ENCODE measurements at places on chromosomes 3 and 15.

- DNase-seq, result no peak
Measured at GRCh38 chr15:57541805-57542504, 49.7 kb upstream of the MYZAP start.

DNA sequence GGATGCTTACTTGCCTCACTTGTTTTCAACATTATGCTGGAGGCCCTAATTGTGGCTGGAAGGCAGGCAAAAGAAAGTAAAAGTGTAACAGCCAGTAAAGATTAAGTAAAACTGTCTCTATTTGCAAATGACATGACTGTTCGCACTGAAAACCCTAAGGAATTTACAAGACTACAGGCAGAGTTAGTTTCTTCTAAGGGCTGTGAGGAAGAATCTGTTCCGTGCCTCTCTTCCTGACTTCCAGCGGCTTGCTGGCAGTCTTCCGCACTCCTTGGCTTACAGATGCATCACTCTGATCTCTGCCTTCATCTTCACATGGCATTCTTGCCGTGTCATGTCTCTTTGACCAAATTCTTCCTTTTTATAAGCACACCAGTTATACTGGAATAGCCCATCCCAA is 86.1 kb downstream of the DLG1 start:
- no peak for DNase-seq

DNA sequence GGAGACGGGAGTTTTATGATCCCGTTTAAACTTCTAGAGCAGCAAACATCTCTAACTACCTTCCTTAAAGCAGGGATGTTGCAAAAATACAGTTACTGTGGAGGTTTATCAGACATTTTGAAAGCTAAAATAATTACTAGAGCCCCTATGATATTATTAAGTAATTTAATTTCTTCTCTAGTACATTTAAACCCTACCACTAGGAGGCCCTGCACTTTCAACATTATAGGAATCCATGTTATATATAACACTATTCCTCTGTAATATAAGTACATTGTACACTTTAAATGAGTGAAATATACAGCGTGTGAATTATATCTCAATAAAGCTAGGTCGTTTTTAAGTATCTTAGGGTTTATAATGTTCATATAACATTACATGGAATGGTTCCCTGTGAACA is 11.5 kb downstream of the SETMAR start:
- no peak for DNase-seq

DNA sequence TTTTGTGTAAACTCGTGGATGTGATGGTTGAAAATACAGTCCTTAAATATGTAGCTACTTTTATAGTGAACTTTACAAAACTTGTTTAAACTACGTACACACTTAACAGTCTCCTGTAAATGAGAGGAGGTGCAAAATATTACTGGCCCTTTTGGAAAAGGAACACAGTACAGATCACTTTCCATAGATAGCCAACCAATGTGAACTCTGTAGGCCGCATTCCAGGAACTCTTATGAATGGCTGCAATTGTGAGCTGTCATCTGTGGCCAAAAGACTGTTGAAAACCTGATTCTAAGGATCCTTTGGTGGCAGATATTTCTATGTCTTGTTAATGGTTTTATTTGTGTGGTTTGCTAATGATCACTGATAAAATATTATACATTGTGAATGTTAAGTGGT is 6.2 kb downstream of the TSC22D2 start:
- no peak for DNase-seq

DNA sequence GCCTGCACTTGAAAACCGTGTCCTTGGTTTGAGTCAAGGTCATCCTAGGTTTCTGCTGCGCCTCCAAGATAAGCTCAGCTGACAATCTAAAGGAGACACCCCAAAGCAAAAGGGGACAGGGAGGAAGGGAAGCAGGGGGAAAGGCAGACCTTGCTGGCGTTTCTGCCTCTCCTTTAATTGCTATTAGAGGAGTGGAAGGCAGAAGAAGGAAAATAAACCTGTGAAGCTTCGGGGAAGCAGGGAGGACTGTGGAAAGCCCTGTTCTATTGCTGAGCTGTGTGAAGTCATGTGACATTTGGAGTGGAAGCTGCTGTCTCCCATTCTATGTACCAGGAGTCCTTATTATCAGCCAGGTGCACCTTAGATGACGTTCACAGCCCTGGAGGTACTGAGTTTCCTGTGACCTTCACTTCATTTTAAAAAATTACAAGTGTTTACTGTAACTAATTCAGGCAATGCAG is 21.5 kb upstream of the CHD2 start:
- no peak for DNase-seq

DNA sequence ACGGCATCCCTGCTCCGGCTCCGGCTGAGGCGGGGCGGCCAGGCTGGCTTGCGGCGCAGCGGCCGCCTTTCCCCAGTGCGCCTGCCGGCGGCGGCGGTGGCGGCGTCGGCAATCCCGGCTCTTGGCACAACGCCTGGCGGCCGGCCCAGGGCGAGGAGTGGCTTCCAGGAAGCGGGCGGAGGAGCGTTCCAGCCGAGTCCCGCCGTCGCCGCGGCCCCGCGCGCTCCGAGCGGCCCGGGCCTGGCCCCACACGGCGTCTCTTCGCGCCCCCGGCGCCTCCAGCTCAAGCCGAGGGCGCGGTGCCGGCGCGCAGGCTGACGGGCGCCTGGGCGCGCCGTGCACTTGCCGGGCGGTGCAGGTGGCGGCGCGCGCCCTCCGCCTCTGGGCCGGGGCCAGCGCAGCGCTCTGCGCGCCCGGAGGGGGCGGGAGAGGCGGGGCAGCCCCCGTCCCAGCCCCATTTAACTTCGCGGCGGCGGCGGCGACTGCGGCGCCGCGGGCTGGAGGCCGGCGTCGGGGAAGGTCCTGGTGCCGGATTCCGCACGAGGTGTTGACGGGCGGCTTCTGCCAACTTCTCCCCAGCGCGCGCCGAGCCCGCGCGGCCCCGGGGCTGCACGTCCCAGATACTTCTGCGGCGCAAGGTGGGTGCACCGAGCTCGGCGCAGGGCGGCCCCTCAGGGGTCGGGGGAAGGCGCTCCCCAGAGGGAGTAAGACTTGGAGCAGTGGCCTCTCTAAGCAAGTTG is at the start of gene ADAMTSL3:
ADAMTSL3 (plus strand) TSS at position 485 of the 740 bp plus-strand sequence. CDS start 1,639 bp downstream, outside the sequence.
- no peak for DNase-seq

- DNase-seq, result no peak
Measured at GRCh38 chr3:183224180-183224970, 28.7 kb upstream of the B3GNT5 start.

GRCh38 chr15:92719021-92719420 is 63.4 kb upstream of the FAM174B start:
- DNase-seq, result no peak

- no peak for DNase-seq
Measured at GRCh38 chr3:25589783-25590258, 74.9 kb downstream of the TOP2B start.

DNA sequence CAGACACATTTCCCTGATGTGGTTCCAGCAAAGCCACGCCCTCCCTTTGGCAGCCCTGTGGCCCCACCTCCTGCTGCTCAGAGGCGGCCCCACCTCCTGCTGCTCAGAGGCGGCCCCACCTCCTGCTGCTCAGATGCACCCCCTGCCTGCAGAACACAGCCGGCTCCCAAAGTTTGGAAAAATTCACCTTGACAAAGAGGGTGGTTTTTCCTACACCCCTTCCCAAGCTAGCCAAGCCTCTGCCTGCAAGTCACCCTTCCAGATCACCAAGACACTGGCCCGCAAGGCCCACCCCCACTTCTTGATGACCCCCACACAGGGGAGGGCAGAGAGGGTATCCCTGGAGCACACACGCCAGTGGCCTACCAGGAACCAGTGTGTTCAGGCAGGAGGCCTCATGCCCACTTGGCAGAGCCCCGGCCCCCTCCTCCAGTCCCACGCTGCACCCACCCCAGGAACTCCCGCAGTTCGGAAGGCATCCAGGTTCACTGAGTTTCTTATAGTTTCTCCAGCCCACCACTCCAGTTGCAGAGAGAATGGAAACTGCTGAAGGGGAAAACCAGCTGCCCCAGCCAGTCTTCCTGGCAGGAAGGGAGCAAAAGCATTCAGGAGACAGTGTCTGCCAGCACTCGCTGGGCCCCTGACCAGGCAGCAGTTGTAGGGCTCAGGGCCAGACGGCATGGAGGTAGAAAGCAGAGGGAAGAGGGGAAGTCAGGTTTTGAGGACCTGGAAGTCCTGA is 2.3 kb upstream of the HAPLN3 start:
- no peak for DNase-seq

DNA sequence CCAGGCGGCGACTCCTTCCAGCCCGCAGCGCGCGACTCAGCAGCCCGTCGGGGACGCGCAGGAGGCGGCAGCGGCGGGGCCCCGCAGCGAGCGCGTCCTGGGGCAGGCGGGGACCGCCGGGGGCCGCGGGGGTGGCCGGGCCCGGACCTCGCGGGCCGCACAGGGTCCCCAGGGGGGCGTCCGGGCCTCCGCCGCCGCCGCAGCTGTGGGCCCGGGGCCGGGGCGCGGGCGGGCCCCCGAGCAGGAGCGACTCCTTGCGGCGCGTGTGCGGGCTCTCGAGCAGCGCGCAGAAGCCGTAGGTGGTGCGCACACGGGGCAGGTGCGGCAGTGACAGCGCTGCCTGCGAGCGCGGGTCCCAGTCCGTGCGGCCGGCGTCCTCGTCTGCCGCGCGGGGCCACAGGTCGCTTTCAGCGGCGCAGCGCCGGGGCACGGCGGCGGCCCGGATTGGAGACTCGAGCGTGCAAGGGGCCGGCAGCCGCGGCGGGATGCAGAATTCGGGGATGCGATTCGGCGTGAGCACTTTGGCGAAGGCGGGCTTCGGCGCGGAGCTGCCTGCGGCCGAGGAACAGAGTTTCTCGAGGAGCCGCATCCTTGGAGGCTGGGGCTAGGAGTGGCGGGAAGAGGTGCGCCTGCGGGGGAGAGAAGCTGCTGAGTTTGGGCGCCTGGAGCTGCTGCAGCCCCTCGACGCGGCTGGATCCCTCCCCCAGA is 535 bp downstream of the C2CD4B start:
- no peak for DNase-seq

GRCh38 chr15:72725446-72725845 is 39.4 kb downstream of the BBS4 start:
- DNase-seq, result no peak

DNA sequence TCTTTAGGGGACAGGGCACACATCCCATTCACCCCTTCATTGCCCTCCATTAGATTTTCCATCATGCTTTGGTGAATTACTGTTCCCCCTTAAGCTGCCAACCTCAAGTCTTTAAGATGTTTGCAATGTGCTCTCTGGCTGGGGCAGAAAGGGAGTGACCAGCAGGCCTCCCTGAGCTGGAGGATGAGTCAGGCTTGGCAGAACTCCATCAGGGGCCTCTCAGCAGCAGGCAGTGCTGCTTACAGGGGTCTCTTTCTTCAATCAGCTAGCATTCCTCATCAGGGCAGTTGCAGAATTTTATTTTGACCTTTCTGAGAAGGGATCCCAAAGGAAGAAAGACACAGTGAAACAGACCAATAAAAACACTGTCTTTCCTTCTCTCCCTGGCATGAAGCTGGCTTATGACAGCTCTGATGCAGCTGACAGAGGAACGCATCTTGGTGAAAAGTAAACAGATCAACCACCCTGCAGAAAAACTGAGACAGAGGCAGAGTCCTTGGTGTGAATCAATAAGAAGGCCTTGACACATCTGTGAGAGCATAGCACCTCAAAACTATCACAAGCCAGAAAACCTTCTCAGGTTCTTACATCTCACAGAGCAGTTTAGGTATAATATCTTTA is 88.7 kb upstream of the MRPL3 start:
- DNase-seq, result no peak

DNA sequence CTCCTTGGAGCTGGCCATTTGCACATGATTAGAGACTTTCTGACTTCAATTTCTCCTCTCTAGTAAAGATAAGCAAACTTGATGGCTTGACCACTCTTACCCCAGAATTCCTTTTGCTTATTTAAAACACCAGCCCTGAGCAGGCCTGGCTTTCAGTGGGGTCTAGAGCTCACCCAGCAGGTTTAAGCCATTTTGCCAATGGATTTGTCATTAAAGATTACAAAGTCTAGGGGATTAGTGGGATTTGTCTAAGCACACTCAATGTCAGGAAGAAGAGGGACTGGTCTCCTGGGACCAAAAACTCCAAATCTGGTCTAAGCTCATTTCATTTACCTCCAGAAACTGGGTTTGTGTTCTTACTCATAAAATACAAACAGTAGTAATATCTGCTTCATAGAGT is 57.3 kb upstream of the SNTN start:
- DNase-seq, result no peak

DNA sequence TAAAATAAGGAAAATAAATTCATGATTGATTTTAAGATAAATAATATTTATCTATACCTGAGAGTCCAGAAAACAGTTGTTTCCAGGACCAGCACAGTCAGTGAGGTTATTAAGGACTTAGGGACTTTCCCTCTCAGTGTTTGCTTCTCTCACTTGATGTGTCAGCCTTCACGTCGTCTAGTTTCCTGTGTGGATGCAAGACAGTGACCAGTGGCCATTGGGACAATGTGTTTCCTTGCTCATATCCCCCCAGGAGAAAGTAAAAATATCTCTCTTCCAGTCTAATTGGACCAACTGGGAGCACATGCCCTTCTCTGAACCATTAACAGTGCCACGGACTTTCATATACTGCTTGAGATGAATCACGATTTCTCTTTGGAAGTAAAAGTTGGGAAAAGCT is 157.8 kb upstream of the CTNNB1 start:
- DNase-seq, result no peak

DNA sequence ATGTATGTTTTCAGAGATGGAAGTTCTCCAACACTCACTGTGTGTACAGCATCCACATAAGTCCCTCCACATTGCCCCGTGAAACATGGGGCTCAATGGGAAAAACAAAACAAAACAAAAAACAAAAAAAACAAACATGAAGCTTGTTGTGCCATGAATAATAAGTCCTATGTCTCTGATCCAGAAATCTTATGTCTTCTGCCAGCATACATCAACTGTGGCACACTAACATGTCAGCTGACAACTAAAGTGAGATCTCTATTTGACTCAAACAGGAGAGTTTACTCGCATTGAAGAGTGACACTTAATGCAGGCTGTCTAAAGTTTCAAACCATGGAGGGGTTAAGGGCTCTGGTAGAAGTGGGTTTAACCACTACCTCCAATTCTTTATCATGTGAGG is 180.2 kb upstream of the ROBO1 start:
- DNase-seq, result no peak

DNA sequence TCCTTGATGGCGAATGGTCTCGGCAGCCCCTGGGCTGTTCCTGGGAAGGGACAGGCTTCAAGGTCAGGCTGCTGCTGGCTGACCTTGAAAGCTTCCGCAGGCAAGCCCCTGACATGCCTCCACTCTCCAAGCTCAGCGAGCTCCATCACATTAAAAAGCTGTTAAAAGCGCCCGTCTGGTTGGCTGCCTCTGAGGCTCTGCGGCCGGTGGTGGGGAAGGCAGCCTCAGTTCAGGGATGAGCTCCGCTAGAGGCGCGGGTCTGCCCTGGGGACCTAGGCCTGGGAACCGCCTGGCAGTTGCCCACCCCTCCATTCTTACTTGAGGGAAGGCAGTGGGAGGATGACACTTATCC is 103.8 kb downstream of the LINGO1 start:
- no peak for DNase-seq

All from NCI-H2081 treated with DMSO at 0.1 percent for 48 hours (cell line).